ENCODE measurements at places on chromosomes 13 and 19.

DNA sequence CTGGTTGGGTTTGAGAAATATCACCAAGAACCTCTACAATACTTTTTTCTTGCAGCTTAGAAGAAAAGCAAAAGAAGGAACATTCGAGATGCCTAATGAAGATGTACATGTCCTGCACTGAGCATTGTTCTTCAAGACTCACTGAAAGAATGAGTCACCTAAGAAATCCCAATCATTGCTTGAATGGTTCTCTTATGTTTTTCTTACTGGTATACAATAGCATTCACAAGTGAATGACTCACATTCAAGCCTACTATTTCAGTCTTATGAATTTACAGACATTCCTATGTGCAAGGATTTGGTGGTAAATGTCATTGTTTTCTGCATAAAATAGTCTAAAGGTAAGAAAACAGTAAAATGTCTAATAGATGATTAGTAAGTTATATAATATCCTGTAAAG is 594.6 kb downstream of the PCDH9 start:
- no peak for DNase-seq

GRCh38 chr19:38059897-38060296 is 152.9 kb downstream of the SIPA1L3 start:
- DNase-seq: no peak

DNA sequence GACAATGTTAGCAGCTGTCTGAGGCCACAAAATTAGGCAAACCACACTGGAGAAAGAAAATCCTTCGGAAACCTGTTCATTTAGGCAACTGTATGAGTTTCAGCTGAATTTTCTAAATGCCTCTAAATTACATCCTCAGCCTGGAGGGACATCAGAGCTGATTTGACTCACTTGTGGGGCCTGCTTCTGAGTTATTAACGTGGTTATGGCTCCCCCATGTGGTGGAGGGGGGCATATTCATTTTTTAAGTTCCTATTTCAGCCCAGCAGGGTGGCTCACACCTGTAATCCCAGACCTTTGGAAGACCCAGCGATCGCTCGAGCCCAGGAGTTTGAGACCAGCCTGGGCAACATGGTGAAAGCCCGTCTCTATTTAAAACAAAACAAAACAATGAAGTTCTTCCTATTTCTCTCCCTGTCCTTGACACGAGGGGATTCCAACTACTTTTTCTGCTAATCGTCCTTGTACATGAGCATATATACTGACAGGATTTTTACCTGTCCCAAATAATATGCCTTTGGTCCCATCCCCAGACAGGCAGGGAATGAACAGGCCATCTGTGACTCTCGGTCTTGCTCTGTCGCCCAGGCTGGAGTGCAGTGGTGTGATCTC is 31.5 kb upstream of the HIF3A start:
- no peak for DNase-seq

DNA sequence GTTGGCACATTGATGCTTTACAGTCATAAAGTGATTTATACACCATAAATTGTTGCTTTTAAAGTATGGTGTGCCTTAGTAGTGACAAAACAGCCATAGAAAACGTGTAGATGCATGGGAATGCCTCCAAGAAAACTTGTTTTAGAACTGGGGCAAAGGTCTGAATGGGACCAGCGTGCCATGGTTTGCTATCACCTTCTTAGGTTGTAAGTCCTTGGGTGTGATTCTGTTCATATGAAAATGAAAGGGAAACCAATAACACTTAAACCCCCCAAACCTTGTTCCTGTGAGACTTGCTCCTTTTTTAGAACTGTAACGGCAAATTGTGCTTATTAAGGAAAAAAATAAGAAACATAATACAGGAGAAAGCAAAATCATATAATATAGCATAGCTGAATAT is 603.3 kb upstream of the SLITRK6 start:
- DNase-seq: no peak

- peak; percentile 45 for DNase-seq
These were observed 5.6 kb downstream of the C5AR1 start for GRCh38 chr19:47315125-47315821.

DNA sequence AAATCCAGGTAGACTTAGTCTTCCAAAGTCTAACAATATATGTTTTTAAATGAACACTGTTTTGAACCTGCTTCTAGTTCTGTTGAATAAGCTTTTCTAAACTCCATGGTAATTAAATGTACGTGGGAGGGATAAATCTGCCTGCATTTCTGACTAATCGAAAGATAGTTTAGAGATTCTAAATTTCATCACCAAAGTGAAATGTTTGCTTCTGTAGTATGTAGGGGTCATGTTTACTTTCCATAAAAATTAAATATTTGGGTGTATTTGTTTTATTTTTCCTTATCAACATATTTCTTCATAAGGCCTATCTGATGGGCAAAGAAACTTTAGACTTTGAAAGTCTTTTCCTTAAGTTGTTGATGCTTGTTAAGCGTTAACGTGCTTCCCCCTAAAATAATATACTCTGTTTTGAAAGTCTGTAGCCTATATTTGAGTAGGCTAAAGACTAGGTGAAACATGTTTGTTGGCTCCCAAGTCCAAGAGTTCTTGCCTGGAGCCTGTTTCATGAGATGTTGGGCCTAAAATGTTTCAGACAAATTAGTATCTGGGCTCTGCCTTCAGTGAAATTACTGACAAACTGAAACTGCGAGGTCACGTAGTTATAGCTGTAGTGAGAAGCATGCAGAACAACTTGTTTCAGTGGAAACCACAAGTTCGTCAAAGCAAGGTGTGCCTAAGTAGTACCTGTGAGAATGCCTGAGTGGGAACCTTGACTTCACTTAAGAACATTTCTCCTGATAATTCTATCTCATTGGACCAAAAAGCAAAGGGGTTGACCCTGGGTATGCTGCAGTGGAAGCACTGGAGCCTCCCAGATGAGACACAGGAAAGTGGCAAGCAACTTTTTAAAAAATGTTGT is 126.2 kb downstream of the LMO7 start:
- no peak for DNase-seq

- no peak for DNase-seq
These were observed 53.5 kb upstream of the PCDH9 start for GRCh38 chr13:67283637-67284036.

GRCh38 chr13:73607489-73608156 is 526.6 kb downstream of the KLF12 start:
- no peak for DNase-seq

DNA sequence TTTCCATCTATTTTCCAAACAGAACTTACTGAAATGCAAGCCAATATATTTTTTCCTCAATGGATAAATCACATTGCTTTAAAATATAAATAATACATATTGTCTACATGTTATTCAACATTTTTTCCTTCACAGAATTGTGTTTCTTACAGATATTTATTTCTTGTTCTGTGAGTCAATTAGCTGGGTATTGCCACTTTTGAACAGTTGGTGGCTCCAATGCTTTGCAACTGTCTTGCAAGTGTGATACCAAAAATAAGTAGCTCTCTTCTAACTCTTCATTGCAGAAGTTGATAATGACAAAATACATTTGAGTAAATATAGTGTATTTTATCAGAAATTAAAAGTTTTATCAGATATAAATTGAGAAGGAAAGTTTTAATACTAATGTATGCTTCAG is 17.1 kb upstream of the GPC5 start:
- no peak for DNase-seq

DNA sequence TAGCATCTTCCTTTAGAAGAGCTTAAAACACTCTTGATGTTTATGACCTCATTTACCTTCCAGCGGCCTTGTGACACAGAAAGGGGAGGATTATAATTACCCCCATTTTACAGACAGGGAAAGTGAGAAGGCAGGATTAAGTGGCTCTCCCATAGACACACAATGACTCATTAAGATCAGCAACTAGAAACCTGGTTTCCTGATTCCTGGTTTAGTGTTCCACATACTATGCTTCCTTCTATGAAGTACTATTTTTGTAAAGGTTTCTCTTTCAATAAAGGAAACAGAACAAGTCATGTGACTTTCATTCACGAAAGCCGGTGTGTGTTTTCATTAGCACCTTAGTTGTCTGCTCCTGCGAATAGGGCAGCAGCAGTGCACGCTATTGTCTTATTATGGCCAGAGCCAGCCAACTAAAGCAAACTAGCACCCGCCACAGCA is 8.3 kb downstream of the IRS2 start:
- no peak for DNase-seq

- no peak for DNase-seq
These were observed 725.6 kb upstream of the SLITRK5 start for GRCh38 chr13:86945584-86945983.

DNA sequence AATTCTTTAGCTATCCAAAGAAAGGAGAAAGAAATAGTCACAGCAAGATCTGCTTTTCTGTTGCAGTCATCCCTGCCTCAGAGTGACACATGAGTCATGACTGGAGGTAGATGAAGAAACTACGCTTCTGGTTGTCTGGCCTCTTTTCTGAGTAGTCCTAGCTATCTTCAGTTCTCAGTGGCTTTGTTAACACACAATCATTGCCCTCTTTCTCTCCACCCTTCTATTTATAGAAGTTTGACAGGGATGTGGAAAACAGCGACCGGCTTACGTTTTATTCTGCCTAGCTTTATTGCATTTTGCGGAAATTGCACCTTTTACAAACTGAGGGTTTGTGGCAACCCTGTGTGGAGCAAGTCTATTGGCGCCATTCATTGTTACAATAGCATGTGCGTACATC is 26.7 kb downstream of the SPATA13 start:
- no peak for DNase-seq

GRCh38 chr13:27789495-27790303 is 2.6 kb upstream of the GSX1 start:
- DNase-seq: no peak

GRCh38 chr19:19514215-19514657 is 1.1 kb downstream of the TSSK6 start:
- no peak for DNase-seq

DNA sequence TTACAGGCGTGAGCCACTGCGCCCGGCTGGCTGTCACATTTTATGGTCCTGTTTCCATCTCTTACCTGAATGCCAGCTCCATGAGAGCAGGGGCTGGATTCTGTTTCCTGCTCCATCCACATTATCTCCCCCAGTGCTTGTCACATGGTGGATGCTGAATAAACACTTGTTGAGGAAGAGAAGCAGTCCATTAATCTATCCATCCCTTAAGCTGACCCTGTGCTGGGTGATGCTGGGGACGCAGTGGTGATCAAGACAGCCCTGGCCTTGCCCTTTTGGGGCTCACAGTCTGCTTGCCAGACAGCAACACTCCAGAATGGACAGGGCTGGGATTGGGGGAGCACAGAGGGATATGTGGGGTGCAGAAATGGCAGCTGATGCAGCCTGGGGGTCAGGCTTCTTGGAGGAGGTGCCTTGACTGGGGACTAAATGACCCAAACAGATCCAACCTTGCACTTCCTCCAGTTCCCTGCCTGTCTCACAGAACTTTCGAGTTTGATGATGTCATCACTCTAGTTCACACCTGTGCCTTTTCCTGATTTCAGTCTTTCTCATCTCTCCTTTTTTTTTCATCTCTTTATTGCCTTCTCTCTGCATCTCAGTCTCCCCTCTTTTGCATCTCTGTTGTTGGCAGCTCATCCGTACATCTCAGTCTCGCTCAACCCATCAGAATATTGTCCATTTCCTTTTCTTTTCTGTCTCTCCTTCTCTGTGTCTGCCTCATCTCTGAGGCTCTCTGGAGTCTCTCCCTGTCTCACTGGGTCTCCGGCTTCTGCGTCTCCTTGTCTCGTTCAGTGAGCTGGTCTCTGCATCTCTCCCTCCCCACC is 4.6 kb downstream of the IRF2BP1 start:
- DNase-seq: no peak

DNA sequence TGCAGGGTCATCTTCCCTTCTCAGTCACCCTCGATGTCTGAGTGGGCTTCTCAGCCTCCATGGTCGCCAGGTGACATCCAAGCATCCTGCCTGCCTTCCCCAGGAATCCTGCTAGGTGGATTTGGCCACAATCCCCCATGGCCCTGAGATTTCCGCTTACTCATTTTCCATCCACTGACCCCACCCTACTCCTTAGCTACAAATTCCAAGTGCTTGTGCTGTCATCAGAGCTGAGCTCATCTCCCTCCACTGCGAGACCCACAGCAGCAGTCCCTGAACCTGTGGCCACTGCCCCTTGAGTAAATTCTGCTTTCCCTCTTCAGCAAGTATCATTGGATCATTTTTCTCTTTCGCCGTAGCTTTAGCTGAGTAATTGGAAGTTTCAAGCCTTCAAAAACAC is 90.5 kb upstream of the ANKRD10 start:
- no peak for DNase-seq

DNA sequence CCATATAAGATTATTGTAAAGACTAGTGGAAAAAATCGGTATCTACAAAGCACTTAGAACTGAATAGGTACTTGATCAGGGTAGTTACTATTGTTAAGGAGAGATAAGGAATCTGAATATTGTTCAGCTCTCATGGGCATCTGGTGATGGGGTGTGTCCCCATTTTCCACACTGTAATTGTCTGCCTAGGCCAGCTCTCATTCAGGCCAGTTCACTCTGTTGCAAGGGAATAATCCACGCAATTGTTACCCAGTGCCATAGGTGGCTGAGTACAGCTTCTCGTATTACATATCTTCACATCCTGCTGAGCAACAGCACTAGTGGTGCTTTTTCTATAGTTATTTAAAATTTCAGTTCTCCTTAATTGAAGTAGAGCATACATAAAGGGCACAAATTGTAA is 45.6 kb upstream of the C13orf42 start:
- DNase-seq: no peak

GRCh38 chr13:50842251-50842989 is 1.1 kb downstream of the DLEU7 start:
- DNase-seq: no peak

DNA sequence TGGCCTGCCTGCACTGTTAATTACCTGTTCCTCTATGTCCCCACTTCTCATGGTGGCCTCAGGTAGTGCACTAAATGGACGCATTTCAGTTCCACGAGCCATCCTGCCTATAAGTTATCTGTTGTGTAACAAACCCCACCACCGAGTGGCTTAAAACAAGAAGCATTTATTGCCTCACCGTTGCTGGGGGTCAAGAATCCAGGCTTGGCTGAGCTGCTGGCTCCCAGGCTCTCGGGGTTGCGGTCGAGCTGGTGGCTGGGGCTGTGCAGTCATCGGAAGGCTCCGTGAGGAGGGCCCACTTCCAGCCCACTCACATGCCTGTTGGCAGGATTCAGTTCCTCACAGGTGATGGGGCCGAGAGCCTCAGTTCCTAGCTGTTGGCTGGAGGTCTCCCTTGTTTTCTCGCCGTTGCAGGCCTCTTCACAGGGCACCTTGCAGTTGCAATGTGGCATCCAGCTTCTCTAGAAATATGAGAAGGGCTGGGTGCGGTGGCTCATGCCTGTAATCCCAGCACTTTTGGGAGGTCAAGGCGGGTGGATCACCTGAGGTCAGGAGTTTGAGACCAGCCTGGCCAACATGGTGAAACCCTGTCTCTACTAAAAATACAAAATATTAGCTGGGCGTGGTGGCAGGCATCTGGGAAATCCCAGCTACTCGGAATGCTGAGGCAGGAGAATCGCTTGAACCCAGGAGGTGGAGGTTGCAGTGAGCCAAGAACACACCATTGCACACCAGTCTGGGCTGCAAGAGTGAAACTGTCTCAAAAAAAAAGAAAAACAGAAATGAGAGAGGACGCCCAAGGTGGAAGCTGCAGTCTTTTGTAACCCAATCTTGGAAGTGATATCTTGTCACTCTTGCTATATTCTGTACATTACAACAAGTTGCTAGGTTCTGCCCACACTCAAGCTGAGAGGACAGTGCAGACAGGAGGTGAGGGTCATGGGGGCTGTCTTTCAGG is 6.5 kb upstream of the PTOV1 start:
- no peak for DNase-seq

GRCh38 chr13:78341032-78341431 is 262.3 kb downstream of the POU4F1 start:
- DNase-seq: no peak

Measured in thoracic aorta (tissue), 2 donors.